CD4-positive, alpha-beta T cell treated with Interleukin-6 at 100 ng/mL for 8 hours (primary cell): ENCODE measurements at places on chromosomes 5 and 9.

DNA sequence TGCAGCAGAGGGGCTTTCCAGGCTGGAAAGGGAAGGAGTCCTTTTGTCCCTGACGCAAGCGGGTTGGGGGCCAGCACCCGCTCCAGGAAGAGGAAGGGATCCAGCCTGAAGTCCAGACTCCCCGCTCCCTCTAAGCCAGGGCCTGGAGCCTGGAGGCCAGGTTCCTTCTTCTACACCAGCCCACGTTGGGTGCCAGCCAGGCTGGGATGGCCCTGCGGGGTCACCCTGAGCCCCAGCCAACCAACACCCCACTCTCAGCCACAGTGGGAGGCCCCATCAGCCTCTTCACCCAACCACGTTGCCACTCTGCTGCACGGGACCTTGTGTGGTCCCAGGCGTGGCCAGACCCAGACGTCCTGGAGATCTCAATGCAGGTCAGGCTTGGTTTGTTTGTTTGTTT lies 970 bp upstream of the FUT7 start:
- no peak for DNase-seq

GRCh38 chr5:97979740-97980139 lies 793.7 kb upstream of the RGMB start:
- no peak for DNase-seq

DNA sequence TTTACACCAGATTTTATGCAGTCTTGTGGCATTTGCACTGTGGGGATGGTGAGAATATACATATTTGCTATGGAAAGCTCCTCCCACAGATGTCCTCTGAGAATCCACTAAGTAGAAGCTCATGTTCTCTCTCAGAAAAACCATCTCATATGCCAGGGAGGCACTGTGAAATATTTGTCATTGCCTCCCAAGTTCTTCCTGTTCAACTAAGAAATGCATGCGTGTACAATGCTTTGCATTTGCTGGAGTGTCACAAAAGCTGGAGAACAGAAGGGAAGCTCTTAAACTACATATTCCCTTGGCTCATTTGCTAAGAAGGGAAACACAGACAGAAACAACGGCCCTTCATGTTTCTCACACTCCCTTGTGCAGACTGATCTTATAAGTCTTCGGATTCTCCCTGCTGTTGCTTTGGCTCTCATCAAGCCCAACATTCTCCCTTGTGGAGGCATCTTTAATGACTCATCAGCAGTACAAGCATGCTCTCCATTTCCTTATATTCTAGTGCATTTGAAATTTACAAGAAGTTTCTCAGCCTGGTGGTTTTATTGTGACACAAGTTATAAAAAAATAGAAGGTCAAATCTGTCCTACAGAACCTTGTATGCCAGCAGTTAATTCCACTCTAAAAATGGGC lies 220.6 kb downstream of the TRIM36 start:
- no peak for DNase-seq

GRCh38 chr9:126393876-126394275 lies 67.2 kb downstream of the MVB12B start:
- no peak for DNase-seq

DNA sequence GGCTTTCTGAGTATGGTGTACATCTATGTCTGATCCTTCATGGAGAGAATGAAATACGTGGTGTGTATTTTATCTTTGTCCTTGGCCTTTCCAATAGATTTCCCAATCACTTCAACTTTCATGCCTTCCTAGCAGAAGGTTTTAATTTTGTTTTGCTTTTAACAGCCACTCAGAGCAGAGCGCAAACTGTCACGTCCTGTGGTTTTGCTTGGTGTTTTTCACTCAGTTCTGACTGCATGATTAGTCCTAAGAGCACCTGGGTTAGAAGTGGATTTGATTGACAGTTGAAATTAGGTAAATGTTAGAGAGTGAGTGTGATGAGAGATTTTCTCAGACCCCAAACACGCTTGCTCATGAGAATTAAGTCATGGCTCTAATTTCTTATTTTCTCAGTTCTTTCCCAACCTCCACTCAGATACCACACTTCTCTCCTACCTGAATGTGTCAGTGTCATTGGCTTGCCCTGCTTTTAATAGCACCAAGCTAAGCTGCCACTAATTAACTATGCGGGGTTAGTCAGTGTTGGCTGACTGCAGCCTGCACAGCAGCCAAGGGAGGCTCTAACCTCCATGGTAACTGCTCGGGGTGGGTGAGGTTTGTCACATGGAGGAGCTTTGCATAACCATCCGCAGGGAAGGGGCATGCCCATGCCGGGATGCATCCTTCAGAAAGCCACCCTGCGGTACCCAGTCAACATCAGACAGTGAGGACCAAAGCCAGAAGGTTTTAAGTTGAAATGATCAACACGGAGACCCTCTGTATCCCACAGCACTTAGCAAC lies 173.4 kb downstream of the NR3C1 start:
- DNase-seq: peak; percentile 47

DNA sequence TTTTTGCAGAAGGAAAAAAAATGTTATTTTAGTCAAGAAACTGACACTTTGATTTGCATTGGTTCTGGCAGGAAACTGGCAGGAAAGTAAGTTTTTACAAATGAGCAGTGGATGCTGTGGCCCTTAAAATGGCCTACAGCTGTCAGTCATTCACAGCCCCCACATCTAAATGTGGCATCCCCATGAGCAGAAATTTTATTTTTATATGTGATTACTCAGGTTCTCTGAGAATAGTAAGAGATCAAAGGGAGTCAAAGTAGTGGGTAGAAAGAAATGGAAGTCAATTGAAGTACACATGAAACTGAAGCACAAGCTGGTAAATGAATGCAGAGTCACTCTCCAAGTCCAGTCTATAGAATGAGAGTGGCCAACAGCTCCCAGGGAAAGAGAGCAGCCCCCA lies 80.3 kb downstream of the ENC1 start:
- DNase-seq: no peak

DNA sequence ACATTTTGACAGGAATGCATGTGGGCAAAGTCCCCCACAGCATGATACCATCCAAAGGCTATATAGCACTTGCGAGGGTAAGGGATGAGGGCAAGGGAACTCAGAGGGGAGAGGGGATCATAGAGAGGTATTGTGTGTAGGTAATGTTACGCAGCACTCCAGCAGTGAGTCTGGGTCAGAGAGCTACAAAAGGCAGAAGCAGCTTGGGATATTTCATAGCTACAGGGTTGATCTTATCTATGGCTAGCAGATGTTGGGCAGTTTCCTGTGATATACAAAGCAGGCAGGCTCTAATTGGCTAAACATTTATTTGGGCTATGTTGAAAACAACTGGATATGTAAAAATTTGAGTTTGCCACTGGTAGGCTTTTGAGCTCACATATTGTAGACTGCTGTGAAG lies 17.8 kb upstream of the SLCO4C1 start:
- no peak for DNase-seq

DNA sequence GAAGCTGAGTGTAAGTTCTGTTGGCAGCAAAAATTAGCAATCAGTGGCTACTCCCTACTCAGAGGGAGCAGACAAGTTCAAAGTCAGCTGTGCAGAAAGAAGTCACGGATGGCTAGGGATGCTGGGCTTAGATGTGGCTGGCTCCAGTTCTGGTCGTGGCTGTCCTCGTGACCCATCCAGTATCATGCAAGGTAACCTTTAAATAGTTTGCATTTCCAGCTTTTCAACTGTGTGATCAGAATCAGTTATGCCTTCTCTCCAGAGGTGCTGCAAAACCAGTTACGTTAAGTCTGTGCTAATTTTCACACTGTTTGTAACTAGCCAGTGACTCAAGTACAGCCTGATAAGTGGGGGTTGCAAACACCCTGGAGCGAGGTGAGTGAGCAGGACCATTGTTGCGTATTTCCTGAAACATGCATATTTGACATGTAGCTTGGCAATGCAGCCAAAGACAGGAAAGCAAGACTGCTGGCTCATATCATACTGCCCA lies 302.4 kb downstream of the ATPSCKMT start:
- no peak for DNase-seq

- DNase-seq: no peak
Observed at GRCh38 chr9:354453-354852, 139.8 kb downstream of the DOCK8 start.

GRCh38 chr9:69888856-69889585 lies 68.4 kb downstream of the CFAP95 start:
- DNase-seq: no peak

GRCh38 chr5:58149345-58149744 lies 310.5 kb downstream of the PLK2 start:
- no peak for DNase-seq

DNA sequence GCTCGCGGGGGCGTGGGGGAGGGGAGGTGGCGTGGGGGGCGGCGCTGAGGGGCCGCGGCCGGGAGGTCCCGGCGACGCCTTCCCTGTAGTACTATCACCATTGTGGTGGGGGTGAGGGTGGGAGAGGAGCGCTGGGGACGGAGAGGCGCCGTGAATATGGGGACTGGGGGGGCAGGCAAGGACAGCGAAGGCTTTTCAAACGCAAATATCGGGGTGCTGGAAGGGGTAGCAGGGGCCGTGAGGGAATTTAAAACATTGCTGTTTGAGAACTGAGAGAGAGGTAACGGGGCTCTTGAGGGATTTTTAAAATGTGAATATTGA lies 427 bp downstream of the RBM27 start:
- no peak for DNase-seq

- no peak for DNase-seq
Observed at GRCh38 chr5:71483355-71483754, 27.9 kb downstream of the BDP1 start.

DNA sequence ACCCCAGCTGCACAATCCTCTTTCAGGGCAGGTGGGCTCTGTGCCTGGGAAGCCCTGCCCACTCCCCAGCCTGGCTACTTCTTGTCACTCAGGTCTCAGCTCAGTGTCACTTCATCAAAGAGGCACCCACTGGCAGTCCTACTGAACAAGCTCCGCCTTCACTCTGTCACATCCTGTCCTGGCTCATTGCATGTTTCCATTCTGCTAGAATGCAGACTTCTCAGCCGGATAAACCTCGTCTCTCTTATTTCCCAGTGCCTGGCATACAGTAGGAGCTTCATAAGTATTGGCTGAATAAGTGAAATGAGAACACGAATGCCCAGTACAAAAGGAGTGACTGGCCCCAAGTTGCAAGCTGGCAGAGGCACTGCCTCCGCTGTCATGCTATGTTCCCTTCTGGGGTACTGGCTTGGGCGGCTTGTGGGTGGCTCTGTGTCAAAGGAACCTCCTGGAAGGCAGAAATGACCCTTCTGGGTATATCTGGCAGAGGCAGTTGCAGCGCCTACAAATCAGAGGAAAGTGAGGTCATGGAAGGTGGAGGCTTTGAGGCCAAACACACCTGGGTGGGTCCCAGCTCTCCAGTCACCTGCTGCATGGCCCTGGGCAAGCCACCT lies 98.3 kb upstream of the PHYKPL start:
- DNase-seq: no peak

- DNase-seq: peak; percentile 91
Observed at GRCh38 chr5:177455036-177455660, 8.5 kb downstream of the PRR7 start.

- no peak for DNase-seq
Observed at GRCh38 chr5:135193213-135194125, 159.4 kb upstream of the PITX1 start.

GRCh38 chr5:23318166-23318565 lies 189.2 kb upstream of the PRDM9 start:
- DNase-seq: no peak

- DNase-seq: no peak
Observed at GRCh38 chr9:131815970-131816873, 76.3 kb upstream of the RAPGEF1 start.

- peak; percentile 9 for DNase-seq
Observed at GRCh38 chr5:56264417-56265025, 31.4 kb upstream of the ANKRD55 start.

DNA sequence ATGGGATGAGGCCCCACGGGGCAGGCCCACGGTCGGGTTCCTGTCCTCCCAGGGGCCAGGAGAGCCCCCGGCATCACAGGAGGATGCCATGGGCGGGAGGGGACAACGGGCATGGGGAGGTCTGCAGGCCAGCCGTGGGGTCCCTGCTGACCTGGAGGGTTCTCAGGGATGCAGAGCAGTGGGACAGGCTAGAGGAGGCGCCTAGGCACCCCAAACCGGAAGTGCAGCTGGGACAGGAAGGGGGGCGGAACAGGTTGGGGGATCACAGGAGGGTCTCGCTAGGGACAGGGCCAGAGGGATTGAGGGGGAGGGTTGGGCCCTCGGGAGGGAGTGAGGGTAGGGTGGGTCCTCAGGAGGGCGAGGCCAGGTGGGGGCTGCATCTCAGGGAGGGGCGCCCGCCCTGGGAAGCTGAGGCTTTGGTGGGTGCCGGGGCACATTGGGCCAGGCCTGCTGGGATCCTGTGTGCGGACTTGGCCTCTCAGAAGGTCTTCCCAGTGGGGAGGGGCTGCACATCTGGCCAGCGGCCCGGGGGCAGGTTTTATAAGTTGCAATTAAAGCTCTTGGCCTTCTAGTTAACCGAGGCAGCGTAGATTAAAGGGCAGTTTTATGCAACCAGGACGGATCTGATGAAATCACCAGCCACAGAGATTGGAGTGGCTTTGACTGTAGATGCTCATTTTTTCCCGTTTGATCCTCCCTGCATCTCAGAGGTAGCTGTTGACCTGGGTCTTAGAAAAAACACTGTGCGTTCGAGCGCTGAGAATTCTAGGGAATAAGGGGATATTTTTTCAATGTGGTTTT lies 20.1 kb downstream of the NKD2 start:
- DNase-seq: no peak

DNA sequence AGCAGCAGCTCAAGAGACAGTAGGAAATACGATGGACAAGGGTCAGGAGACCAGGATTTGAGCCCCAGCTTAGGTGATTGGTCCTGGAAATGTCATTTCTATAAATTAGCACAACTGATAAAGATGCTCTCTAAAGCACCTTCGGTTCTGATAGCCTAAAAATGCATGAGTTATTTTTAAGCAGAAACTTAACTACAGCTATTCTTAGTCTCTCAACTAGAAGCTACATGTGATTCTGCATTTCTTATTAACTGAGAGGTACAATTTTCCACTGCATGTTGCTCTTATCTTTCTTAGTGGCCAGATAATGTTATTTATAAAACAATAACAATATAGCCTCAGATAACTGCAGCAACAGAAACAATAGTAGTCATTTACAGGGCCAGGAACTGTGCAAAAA lies 136.4 kb downstream of the GRIA1 start:
- DNase-seq: no peak

- no peak for DNase-seq
Observed at GRCh38 chr9:137085920-137086530, 760 bp upstream of the MAN1B1 start.

DNA sequence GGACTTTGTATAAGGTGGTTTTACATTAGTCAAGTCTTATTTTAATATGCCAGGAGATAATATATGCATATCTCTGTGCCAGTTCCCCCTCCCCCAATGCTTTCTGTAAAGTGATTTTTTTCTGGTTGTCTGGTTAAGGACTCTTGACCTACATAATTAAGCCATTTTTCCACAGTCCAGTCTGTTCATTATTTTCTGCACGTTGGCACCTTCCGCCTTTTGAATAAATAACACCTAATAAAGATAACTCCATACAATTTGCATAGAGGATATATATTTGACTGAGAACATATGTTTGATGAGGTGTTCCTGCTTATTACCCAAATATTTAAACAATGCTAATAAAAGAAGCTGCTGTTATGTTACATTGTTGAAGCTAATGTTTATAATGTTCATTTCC lies 320.9 kb downstream of the DMAC1 start:
- DNase-seq: no peak
